ENCODE measurements at places on chromosomes 2 and 18. TPM values are rescaled to one million over a fixed set of nuclear protein-coding genes. Genes with fewer than 3 reads are reported as not detected.

- DNase-seq: no peak
Measured at GRCh38 chr2:44929735-44930273, 11.7 kb upstream of the SIX3 start.

- no peak for DNase-seq
Measured at GRCh38 chr2:234392041-234392615, 104.8 kb downstream of the ARL4C start.

- no peak for DNase-seq
Measured at GRCh38 chr2:14513903-14514302, 118.6 kb upstream of the LRATD1 start.

DNA sequence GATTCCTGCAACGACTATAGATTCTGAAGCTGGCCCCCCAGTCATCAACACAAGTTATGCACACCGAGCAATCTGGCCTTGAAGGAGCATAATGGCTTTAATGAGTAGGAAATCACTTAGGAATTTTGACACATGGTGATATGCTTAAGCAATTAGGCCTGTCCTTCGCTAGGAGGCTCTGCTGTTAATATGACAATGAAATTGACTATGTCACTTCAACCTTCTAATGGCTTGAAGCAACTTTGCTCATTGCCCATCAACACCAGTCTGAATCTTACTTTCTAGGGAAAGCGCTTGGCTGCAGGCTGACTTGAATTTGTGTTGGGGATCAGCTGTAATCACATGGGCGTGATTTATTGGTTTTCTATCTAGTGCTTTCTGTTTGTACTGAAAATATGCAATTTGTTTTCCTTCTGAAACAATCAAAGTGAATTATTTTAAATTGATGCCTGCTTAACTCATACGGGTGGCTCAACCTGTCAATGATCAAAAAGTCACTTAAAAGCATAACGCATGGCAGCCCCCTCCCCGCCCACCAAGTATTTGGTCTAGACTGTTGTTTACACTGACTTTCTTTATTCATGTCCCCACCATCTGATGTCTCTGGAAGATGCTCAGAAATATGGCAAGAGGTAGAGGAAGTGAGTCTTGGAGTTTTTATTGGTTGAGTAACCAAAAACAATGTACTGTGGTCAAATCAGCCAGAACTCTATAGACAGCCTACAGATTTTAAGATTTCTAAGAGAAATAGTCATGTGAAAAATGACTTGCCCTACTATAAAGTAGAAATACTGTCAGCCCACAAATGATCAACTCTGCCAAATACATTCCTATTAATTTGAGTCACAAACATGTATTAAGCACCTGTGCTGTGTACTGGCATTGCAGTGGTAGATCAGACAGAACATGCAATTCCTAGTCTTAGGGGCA, 344.9 kb downstream of the RBM43 start:
- no peak for DNase-seq

DNA sequence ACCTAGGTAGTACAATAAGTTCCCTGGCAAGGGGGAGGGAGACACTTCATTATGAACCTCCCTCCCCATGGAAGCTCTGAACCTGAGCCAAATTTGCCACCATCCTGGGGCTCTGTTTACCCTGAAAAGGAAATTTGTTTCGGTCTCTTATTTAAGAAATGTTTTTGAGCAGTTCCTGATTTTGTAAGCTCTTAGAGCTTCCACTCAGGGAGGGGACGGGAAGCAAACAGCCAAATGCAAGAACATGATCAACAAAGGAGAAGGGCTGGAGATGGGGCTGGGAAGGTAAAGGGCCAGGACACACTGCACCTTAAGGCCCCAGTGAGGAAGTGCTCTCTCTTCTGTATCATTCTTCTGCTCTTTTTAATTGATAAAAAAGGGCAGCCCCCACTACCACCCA, 117.9 kb downstream of the NRP2 start:
- no peak for DNase-seq

GRCh38 chr2:241817126-241817820, 8.3 kb downstream of the NEU4 start:
- no peak for DNase-seq

DNA sequence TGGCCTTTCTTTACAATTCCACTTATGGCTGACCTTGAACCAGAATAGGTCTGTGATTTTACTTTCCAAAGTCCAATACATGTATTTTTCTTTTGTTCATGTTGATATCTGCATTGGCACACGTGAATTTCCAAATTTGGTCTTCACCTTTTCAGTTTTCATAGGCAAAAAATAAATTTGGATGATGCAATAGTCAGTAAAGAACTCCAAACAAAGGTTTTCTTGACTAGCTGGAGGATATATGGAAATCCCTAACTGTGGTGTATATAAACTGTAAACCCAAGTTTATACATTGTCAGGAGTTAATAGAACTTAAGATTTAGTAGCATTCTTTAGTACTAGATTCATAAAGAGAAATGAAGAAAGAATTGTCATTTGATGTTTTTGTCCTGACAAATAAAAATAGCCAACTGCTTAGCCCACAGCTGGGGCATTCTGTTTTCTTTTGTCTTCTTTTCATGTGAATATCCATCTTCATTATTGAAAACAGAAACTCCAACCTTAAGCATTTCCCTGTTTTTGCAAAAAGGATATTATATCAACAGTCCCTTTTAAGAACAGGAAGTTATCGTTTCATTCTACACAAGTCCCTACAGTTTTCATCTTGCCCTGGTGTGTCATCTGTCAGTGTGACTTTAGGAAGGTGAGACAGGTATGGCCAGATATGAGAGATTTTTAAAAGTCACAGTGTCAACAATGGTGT, 132.9 kb downstream of the BCL2 start:
- DNase-seq: no peak

- DNase-seq: no peak
Measured at GRCh38 chr2:112923967-112924338, 13.0 kb downstream of the IL37 start.

GRCh38 chr2:105853354-105854088, 108.8 kb downstream of the NCK2 start:
- no peak for DNase-seq

- DNase-seq: no peak
Measured at GRCh38 chr2:177419274-177419673, 26.7 kb downstream of the AGPS start.

GRCh38 chr2:219207134-219207883, 727 bp downstream of the ZFAND2B start:
- no peak for DNase-seq

DNA sequence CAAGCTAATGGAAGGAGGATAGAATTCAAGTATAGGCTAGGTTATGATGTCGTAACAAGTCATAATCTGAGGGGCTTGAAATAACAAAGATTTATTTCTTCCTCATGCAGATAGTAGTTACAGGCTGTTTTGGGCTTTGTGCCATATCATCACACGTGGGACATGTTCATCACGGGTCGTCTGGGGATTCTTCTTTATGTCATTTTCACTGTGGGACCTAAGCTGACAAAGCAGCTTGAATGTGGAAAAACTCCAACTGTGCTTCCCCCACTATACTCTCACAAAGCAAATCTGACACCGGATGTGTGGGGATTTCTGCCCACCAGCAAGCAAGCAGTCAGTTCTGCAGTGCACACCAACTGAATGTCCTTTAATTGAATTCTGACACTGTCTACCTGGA, 124.8 kb downstream of the LTBP1 start:
- no peak for DNase-seq

DNA sequence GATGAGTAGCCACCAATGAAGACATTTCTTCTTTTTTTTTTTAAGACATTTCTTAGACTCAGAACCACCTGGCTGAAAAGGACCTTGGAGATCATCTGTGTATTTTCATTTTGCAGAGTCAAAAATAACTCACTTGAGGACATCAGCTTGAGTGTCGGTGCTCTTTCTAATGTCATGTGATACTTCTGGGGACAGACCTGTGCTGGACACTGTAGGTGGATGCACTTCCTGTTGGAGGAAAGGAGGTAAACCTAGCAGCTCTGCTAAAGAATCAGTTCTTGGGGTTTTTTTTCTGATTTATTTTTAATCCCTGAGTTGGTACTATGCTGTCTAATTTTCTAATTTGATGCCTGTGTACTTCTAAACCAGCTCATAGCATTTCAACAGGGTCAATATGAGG, 283.9 kb upstream of the CRIM1 start:
- DNase-seq: no peak

- no peak for DNase-seq
Measured at GRCh38 chr2:146481629-146482028, 1363.2 kb upstream of the ACVR2A start.

GRCh38 chr2:42086500-42086953, 38.7 kb downstream of the PKDCC start:
- peak; percentile 91 for DNase-seq

GRCh38 chr18:39945076-39945475, 2010.0 kb upstream of the PIK3C3 start:
- DNase-seq: no peak

DNA sequence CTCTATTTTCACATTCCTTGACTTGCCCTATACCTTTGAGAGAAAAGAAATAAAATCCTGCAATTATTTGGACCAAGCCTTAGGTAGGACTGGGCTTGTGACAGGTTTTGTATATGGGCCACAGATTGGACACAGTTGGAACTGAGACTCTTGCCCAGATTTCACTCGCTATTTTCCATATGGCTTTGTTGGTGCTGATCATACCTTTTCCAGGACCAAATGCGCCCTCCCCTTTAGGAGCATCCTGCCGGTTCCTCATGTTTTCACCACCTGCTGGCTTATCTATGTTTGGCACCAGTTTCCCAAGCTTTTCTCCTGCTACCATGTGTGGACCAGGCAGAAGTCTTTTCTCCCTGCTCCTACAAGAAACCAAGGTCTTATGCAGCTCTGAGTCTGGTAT, 494.9 kb downstream of the EPHA4 start:
- no peak for DNase-seq

GRCh38 chr2:57720728-57721627, 325.6 kb upstream of the VRK2 start:
- DNase-seq: peak; percentile 74

DNA sequence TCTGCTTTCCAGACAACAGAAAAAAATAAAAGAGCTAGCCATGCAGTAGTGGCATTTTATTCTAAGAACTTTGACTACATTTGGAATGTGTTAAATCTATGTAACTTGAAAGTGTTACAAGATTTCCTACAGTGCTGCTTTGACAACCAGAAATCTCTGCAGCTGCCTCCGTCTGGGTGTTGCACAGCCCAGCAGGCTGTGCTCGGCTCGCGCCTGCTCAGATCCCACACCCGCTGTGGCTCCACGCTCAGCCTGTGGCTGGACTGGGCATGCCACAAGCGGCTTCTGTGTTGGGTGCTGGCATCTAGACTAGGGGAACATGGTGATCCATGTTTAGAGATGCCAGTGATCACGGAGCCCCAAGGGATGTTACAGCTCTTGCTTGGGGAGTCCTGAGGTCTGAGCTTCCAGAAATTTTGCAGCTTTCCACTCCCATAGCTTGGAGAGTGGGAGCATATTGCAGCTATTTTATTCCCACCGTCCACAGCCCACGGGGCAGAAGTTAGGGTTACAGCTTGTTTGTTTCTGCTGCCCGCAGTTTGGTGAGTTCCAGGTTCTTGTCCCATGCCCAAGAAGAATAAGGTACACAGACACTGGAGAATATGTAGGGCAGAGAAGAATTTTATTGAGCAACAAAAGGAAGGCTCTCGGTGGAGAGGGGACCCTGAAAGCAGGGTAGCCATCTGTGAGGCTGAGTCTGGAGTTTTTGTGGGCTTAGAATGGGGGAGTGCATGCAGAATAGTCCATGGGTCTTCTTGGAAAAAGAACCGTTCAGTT, 44.1 kb downstream of the FAM171B start:
- DNase-seq: no peak

GRCh38 chr2:230781130-230781797, 68.6 kb downstream of the CAB39 start:
- peak; percentile 25 for DNase-seq

GRCh38 chr2:189437926-189438325, 3.3 kb upstream of the WDR75 start:
- no peak for DNase-seq

GRCh38 chr2:181407171-181407570, 50.0 kb upstream of the ITGA4 start:
- no peak for DNase-seq

- no peak for DNase-seq
Measured at GRCh38 chr2:8994386-8994785, 9.1 kb downstream of the MBOAT2 start.

DNA sequence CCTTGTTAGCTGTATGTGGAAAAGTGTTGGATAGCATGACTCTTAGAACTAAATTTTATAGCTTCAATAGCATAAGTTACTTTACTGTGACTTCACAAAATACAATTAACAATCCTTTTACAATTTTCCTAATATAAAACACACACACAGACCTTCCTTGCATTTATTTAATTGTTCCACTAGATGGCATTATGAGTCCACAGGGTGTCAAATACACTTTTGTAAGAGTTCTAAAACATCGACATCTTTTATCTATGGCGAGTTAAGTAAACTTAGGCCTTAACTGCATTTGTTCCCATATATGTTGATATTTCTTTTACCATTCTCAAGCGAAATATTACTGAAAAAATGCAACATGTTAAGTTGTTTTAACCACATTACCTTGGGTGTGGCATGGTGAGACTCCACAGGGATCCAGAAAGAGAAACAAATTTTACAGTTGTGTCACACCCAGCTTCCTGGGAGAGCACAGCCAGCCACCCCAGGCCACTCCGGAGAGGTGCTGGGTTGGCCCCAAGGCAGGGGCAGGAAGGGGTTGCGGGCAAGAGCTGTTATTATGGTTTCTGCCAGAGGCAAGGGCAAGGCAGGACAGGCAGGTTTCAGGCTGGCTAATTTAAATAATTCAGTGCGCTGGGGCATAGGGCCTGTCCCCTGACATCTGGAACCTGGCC, 312.4 kb upstream of the MC4R start:
- DNase-seq: peak; percentile 46

DNA sequence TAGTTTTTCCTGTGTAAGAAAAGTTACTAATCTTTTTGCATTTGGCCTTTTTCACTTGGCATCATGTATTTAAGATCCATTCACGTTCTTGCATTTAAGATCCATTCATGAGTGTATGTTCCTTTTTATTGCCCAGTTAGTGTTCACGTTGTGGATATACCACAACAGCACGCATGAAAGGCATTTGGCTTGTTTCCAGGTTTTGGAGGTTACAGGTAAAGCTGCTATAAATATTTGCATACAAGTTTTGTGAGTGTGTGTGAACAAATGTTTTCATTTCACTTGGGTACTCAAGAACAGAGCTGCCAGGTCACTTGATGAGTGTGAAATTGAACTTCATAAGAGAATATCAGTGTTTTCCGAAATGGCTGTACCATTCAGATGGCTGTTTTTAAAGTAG, 121.2 kb downstream of the CCBE1 start:
- DNase-seq: no peak

- DNase-seq: peak; percentile 68
Measured at GRCh38 chr2:45283764-45284620, 274.7 kb upstream of the SIX2 start.

The NT5DC4 gene
- total RNA-seq: 0.21 TPM

The CNTNAP5 gene
- 1.7 TPM for total RNA-seq

The EVA1A gene
- total RNA-seq: 9.7 TPM

The SLC9A4 gene
- total RNA-seq: 0.10 TPM

The MEP1B gene
- 0.10 TPM for total RNA-seq

The HOXD11 gene
- not detected for total RNA-seq

The SERPINB11 gene
- 1.0 TPM for total RNA-seq

The FLACC1 gene
- 0.72 TPM for total RNA-seq

The POTEJ gene
- total RNA-seq: not detected

The CAPN14 gene
- 20.5 TPM for total RNA-seq

The CRYBA2 gene
- total RNA-seq: not detected

The PLA2R1 gene
- total RNA-seq: 13.0 TPM

Measured in tongue (tissue), 3 donors.